SW 1271 (cell line): ENCODE measurements at places on chromosomes 3 and 15.

DNA sequence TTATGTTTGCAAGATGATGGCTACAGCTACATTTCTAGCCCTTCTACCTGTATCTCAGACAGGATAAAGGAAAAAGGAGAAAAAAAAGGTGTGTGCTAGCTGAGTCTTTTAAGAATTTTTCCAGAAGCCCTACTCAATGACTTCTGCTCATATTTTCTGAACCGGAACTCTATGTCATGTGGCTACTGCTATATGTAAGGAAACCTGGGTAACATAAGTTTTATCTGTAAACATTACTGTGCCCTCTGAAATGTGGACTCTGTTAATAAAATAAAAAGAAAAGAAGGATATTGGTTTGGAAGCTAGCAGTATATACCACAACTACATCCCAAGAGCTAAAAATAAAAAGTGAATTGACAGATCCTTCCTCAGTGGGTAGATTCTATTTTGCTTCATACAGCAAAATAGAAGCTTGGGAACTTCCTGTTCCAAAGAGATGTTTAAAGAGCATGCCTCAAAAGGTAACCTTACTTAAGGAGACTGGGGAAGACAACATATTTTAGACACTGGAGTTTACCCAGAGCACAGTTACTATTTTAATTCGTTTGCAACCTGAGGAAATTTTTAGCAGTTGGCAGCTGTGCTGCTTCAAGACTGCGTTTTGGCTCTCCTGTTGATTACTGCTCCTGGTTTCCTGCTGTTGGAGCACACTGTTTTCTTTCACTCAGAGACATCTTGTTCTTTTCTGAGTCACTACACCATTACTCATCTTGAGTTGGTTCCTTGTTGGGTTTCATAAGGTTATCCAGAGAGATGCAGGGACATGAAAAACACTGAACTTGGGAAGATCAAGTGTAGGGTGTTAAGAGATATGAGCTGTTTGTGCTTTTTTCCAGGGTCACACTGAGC is 280.7 kb downstream of the NFKBIZ start:
- peak; percentile 30 for DNase-seq

- no peak for DNase-seq
Observed at GRCh38 chr15:41502795-41503668, 9.4 kb downstream of the ITPKA start.

DNA sequence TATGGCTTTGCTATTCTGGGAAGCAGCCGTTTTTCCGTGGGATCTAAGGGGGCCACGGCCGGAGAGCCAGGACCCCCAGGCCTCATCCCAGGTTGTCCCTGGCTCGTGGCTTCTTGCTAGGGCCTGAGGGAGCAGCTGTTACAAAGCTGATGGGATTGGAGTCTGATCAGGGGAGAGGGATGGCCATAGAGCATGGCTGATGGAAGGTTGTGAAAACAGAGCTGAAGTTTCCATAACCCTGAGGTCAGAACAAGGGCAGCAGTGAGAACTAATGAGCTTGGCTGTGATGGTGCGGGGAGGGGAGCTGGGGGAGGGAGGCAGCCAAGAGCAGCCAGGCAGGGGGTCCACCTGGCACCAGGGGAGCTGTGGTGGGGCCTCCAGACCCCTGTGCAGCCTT is 63.0 kb downstream of the LINGO1 start:
- no peak for DNase-seq

- no peak for DNase-seq
Observed at GRCh38 chr3:109109574-109109973, 8.4 kb downstream of the MORC1 start.

- DNase-seq: no peak
Observed at GRCh38 chr3:69791919-69792399, 52.7 kb downstream of the MITF start.

- no peak for DNase-seq
Observed at GRCh38 chr3:72368331-72368975, 479.8 kb downstream of the SHQ1 start.

GRCh38 chr15:96807361-96807760 is 476.9 kb downstream of the NR2F2 start:
- DNase-seq: no peak

DNA sequence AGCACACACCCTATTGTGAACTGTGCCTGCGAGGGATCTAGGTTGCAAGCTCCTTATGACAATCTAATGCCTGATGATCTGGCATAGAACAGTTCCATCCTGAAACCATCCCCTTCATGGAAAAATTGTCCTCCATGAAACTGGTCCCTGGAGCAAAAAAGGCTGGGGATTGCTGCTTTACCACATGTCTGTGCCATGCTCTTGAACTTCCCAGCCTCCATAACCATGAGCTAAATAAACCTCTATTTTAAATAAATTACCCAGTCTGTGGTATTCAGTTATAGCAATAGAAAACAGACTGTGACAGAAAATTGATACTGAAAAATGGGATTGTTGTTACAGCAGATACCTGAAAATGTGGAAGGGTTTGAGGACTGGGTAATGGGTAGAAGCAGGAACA is 162.7 kb downstream of the RAB11A start:
- no peak for DNase-seq

DNA sequence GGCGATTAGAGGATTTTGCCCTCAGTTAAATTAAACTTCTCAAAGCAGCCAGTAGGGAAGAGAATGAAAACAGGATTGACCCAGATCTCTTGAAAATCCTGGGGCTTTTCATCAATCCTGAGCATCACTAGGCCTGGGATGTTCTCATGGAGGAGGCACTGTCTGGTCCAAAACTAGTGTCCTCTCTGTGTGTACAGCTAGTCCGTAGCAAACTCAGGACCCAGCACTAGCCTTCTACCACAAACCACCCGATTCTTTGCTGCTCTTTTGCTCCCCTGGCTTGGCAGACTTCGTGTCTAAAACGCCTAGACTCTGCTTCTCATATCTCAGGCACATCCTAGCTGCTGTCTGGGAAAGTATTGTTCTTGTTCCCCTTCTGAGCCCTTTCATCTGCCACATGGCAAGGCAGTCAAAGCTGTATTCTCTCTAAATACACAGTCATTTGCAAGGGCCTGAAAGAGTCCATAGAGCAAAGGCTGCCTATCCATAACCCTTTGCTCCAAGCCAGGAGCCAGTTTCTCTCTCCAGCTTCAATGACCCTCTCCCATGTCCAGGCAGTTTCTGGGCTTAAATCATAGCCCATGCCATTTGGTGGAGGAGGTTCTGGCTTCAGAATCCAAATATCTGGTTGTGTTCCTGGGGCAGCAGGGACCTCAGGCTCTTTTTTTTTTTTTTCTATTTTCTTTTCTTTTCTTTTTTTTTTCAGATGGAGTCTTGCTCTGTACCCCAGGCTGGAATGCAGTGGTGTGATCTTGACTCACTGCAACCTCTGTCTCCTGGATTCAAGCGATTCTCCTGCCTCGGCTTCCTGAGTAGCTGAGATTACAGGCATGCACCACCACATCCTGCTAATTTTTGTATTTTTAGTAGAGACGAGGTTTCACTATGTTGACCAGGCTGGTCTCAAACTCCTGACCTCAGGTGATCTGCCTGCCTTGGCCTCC is 52.4 kb downstream of the CDC25A start:
- DNase-seq: no peak

DNA sequence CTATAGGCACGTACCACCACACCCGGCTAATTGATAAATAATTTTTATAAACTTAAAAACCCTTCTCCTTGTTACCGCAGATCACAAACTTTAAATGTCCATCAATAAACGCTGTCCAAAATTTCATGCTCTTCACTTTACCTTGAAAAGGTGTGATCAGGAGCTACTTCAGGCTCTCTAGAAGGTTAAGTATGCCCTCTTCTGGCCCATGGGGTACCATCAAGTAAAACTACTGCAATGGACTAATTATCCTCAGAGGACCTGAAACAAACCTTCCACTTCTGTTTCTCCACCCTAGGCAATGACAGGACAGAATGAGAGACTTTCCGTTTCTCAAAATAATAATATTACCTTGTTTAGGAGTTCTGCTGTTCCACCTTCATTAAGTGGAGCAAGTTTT is 9.2 kb downstream of the LZTFL1 start:
- no peak for DNase-seq

DNA sequence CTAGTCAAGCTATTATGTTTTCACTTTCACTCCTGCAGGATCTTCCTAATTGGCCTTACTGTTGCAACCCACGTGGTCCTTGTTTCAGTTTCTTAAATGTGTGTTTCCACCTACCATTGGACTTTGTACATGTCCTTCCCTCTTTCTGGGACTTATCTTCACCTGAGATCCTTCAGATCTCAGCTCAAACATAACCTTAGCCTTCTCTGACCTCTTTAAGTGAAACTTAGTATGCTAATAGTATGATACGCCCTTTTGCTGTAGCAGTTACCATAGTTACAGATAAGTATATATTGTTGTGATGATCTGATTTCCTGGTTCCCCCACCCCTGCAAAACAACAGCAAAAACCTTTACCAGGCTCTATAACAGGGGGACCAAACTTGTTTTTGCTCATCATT is 35.2 kb downstream of the U2SURP start:
- no peak for DNase-seq

DNA sequence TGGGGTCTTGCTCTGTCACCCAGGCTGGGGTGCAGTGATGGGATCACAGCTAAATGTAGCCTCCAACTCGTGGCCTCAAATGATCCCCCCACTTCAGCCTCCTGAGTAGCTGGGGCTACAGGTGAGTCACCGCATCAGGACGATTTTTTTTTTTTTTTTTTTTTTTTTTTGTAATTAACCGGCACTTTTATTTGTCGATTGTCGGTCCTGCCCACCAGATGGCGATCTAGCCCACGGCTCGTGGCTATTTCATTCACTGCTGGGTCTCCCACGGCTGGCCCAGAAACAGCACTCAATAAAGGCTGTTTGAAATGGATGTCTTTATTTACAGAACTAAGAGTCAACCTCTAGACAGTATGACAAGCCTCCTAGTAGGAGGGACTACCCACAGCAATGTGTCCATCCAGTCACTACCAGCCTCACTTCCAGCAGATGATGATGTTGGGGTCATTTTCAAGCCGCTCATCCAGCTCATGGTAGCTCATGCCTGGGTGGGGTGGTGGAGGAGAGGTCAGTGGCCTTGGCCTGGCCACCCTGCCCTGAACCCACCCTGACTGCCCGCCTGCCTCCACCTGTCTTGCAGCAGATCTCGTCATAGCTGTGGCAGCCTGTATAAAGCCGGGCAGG is 1.8 kb upstream of the ZMYND10 start:
- DNase-seq: no peak

DNA sequence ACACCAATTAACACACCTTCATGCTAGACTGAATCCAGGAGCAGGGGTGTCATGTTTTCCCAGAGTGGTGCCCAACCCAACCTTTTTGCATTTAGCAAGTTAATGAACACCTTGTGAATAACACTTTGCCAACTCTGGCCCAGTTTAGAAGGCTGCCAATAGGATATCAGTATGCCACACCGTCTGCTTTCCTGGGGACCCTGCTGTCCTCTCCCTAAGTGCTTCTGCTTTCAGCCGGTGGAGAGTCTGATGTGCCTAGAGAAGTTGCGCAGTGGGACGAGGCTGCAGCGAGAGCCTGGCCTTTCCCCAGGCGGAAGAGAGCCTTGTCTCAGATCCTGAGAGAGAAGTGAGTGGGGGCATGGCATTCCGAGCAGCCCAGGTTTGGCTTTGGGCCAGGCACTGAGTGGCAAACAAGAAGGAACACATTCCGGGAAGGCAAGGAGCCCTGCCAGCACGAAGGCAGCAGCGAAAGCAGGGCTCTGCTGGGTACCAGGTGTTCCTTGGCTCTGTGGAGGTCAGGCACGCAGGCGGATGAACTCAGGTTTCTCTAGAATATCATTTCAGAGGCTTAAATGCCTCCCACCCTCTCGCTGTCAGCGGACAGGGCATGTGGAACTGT is 36.9 kb downstream of the SENP8 start:
- DNase-seq: no peak

DNA sequence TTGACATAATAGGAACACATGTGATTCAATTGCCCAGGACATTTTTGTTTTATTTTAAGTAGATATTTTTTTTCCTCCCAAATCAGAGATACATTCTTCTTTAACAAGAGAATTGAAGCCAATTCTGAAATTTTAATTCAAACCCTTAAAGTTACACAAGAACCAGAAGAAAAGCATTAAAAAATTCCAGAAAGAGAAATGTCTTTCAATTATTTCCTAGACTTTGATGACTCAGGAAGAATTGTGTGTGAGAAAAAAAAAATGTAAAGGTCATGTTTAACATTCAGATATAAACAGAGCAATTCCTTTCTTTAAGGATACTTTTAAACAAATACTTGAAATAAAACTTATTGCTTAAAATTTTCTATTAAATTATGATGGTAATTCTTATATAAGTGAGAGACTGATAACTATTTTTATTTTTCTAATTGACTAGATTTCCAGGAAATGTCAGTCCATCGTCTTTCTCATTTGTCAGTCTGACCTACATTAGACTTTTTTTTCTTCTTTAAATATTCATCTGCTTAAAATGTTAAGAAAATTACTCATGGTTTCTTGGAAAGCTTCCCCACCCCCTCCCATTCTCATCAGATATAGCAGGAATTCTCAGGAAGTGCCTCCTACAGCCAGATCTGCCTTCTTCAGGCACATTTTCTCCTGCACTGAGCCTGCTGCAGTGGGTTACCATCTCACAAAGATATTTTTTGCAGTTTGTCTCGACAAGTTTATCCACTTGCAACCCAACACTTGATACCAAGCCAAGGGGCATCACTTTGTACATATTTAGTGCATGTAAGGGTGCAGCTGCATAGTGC is 261.8 kb upstream of the CBLB start:
- no peak for DNase-seq

DNA sequence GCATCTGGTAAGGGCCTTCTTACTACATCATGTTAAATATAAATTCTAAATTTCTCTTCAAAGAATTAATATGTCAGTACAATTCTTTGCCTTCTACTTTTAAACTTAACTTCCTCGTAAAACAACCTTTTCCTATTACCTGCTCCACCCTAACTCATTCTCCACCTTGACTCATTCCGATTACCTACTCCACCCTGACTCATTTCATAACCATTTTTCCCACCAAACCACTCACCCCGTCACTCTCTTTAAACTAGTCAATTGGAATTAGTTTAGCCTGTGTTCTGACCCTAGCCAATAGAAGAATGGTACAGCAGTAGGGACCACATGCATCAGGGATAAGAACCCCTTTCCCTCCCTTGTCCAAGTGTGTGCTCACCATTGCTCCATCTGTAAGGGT is 65.6 kb downstream of the PLSCR2 start:
- no peak for DNase-seq

GRCh38 chr3:16171009-16171408 is 3.5 kb upstream of the GALNT15 start:
- no peak for DNase-seq

GRCh38 chr15:99619712-99620111 is 53.9 kb downstream of the MEF2A start:
- DNase-seq: no peak

DNA sequence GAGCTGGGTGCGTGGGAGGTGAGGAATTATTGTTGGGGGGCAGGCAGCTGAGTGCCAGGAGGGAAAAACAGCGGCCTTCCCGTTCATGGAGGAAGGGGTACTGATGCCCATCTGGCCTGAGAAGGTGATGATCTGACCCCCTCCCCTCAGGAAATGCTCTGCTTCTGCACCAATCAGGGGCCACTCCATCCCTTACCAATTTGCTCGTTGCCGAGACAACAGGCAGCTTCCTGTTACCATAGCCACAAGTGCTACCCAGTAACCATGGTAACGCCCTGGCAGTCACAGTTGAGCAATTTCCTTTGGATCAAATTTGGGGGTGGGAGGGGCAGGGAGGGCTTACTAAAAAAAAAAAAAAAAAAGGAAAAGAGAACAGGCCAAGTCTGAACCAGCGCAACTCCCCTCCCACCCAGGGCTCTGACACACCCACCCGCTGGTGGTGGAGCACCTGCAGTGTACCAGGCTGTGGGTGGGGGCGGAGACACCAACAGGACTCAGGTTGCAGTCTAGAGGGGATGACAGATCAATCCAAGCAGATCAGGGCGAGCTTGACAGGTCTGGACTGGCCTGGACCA is 13.7 kb downstream of the CELF6 start:
- DNase-seq: no peak
